ENCODE measurements at places on chromosomes 2 and 18. TPM values are rescaled to one million over a fixed set of nuclear protein-coding genes. Genes with fewer than 3 reads are reported as not detected.

- no peak for DNase-seq
These were observed 65.8 kb downstream of the ALPK2 start for GRCh38 chr18:58562999-58563667.

DNA sequence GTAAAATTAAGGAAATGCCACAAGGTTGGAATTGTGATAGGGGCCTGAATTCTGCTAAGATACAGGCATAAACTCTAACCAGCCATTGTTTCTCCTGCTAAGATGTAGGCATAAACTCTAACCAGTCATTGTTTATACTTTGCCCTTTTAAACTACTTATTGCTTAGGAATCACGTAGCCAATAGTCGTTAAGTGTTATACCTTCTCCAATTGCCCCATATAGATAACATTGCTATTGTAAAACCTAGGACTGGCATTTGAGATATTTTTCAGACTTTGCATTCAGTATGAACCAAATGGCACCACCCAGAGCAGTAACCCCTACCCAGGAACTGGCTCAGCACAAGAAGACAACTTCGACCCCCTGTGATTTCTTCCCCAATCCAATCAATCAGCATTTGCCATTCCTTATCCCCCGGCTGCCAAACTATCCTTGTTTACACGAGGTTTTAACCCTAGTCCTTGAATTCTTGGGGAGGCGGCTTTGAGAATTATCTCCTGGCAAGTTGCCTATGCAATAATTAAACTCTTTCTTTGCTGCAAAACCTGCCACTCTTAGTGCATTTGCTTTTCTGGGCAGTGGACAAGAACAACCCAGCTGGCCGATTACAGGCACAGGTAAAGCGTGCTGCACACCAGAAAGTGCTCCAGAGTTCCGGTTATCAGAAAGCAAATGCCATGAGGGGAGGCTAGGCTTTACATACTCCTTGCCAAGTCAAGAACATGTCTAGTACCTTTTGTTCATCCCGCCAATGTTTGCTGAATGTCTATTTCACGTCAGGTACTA, 167.6 kb downstream of the LAMA1 start:
- DNase-seq = no peak

- no peak for DNase-seq
These were observed 369.8 kb upstream of the CDH7 start for GRCh38 chr18:65380986-65381385.

GRCh38 chr2:17610521-17610920, 70.0 kb downstream of the VSNL1 start:
- no peak for DNase-seq

Gene SLC5A7
- not detected for total RNA-seq

Gene MOCOS
- 25.6 TPM for total RNA-seq
